Stimulated activated CD4-positive, alpha-beta T cell treated with anti-CD3 and anti-CD28 coated beads, Interleukin-12 subunit alpha, Interleukin-12 subunit beta, amount 100 ng/mL, for 48 hours (primary cell): ENCODE measurements at places on chromosomes 3 and 15.

- peak; percentile 76 for DNase-seq
Observed at GRCh38 chr3:39150803-39151631, 2.4 kb downstream of the CSRNP1 start.

- no peak for DNase-seq
Observed at GRCh38 chr3:130263708-130264107, 81.8 kb upstream of the COL6A5 start.

GRCh38 chr3:78115983-78116382 lies 1076.1 kb downstream of the ROBO2 start:
- DNase-seq: no peak

DNA sequence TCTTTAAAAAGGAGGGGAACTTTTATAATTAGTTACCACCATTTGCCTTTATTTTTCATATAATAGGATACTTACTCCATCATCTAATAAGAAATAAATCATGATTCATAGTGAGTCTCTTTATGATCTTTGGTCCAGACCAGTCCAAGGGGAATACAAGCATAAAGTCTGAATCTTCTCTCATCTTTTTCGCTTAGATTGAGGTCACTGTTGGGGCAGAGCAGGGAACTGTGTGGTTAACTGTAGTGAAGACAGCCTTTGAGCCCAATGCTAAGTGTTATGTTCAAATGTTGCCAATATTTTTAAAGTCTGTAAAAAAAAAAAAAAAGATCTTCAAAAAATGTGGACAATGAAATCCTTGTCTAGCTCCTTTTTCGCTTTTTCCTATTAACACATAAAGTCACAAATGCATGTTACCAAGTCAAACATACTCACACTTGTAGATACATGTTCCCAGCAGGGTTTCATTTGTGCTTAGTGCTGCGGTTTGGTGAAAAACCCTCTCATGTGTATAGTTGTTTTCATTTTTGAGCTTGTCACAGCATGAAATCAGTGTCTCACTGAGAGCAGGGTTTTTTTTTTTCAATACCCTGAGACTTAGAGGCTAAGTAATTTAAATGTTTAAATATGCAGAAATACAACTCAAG lies 72.1 kb downstream of the EPHA3 start:
- DNase-seq: no peak

DNA sequence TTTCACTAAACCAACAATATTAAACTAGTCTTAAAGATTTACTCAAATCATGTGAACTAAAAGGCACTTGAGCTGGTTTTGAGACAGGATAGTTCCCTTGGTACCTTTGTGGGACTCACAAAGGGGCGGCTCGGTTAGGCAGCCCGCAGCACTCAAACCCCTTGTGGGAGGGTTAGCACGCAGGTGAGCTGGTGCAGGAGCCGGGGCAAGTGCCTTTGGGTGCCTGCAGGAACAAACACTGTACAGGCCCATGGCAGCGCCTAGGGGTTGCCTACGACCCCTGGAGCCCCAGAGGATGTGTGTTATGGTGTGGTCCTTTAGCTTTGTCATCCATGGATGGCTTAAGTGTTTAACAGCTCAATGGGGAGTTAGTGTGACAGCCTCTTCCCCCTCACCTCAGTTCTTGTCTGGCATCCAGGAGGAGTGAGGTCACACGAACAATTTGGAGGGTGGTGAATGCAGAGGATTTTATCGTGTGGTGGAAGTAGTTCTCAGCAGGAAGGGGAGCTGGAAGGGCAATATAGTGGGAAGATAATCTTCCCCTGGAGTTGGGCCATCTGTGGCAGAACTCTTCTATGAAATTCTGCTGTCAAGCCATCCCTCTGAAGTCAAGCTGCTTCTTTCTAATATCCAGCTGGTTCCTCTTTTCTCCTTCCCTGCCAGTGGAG lies 470.9 kb downstream of the RBMS3 start:
- no peak for DNase-seq

DNA sequence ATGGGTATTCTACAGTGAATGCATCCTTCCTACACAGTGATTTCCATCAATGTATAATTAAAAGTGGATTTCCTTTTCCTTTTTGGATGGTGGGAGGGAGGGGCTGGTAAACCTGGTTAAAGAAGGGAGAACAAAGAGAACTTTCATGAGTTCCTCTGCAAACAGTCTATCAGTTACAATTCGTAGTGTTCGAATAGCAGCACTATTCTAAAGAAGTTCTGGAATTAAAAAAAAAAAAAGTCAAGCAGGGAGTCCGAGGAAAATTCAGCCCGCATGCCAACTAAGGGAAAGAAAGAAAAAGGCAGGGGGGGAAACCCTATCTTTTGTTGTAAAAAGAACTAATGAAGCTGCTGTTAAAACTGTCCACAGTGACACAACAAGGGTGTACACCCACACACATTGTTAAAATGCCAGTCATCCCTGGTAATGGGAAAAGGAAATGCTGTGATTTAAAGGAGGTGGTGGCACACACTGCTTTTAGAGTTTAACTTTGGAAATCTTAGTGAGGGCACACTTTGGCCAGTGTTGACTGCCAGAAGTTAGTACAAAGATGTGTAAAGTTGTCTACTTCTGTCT lies 521.2 kb downstream of the ZIC1 start:
- no peak for DNase-seq

DNA sequence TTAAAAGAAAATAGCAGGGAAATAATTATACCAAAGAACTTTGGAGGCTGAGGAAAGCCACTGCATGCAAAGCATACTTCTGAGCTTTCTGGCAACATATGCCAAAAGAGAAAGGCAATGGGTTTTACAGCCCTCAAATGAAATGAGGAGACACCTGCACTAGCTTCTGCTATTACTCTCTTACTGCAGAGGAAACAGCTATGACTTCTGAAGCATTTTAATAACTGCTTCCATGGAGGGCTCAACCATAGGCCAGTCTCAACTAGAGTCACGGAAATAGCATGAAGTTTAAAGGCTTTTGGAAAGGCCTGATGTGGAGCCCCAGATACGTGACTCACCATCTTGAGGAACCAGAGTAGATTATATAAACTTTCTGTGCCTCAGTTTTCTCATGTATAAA lies 114.8 kb downstream of the OXNAD1 start:
- DNase-seq: no peak

GRCh38 chr3:127193341-127193740 lies 410 bp downstream of the PRR23E start:
- no peak for DNase-seq

DNA sequence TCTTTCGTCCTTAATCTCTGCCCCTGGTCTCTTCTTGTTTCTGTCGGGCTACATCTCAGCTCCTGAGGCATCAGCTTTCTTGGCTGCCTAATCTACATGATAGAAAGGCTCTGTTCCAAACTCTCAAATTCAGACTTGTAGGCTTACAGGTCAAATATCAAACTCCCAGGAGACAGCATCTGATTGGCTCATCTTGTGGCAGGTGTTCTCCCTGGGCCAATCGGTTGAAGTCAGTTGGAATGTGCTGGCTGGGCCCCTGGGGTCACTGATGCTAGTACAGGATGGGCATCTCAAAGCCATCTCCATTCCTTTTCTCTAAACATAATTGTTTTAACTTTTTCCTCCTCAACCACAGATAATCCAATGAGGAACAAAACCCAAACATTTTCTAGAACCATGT lies 198.7 kb downstream of the CNTN3 start:
- DNase-seq: no peak

DNA sequence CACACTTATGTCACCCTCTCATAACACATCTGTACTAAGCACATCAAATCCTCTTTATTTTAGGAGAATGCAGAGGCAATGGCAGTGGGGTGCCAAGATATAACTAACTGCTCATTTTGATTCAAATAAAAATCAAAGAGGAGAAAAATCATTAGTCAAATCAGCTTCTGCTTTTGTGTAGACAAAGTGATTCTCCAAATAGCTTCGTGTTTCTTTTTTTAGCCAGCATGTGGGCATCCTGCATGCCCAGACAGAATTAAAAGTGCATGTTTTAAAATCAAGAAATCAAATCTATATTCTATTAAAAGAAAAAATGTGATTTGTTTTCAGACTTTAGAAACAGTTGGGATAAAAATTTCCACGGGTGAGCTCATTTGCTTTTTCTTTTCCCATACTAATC lies 761.3 kb upstream of the CFAP20DC start:
- no peak for DNase-seq
